ENCODE measurements at places on chromosomes 3 and 15.

DNA sequence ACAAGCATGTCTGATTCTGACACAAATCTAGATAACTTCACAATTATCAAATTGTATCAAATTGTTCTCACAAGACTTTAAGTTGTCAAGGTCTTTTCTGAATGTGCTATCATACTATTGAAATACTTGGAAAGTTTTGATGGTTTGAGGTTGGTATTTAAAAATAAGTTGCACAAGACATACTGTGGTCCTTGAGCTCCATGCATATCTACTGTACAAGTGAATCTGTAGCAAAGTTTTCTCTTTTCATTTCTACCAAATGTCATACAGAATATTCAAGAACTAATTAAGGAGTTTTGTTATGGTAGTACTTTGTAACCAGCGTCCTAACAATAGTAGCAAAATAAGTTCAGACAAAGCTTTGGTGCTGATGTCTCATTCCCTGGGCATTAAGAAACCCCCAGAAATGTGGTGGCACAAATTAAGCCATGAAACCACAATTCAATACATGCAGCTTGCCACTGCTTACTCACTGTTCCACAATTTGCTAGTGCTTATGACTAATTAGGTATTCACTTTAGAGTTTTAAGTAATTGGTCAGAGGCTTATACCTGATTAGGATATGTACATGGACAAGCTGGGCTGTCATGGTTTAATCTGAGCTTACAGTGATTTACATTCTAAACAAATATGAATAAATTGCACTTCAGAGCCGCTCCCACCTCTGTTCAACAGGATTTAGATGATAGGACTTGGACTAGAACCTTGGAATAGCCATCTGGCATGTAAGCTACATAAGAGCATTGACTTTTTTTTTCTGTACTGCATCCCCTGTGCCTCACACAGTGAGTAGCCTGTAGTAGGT, 8.8 kb downstream of the TBC1D23 start:
- peak; percentile 70 for DNase-seq

DNA sequence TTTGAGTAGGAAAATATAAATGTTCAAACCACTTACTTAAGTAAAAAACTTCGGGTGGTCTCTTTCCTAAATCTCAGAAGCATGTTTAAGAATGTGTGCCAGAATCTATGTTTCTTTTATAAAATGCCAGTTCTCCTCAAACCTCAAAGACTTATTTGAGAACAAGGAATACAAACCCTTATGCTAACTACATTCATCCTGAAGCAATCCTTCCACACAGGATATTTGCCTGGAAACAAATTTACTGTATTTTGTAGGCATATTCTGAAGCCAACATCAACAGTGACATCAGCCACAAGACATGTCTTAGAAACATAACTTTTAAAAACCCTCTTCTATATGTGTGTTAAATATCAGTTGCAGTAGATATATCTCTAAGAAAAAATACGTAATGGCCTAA, 1077.0 kb downstream of the ROBO1 start:
- DNase-seq = no peak

- DNase-seq = no peak
These were observed 129.1 kb downstream of the NTRK3 start for GRCh38 chr15:88127432-88127790.

- DNase-seq = peak; percentile 40
These were observed 44.4 kb downstream of the AQP9 start for GRCh38 chr15:58182460-58183163.

- DNase-seq = no peak
These were observed 699.1 kb downstream of the MCTP2 start for GRCh38 chr15:94930441-94930840.

- no peak for DNase-seq
These were observed 4.8 kb upstream of the PCSK6 start for GRCh38 chr15:101494251-101494796.

- no peak for DNase-seq
These were observed 243.9 kb downstream of the TBL1XR1 start for GRCh38 chr3:176953106-176954060.

DNA sequence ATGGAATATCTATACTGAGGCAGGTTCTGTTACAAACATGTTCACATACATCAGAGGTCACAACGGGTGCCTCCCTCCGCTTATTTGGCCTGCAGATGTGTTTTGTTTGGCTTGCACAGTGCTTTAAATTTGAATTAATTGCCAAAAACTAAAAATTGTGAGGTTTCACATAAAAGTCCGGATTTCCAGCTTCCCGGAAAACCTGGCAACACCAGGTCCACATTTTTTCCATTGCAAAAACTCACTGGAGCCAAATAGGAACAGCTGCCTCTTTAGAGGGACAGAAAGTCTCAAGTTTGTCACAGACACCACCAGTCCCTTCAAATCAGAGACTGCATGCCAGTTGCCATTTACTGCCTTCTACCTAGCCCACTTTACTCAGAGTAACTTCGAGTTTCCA, 205.9 kb upstream of the MDFIC2 start:
- no peak for DNase-seq

DNA sequence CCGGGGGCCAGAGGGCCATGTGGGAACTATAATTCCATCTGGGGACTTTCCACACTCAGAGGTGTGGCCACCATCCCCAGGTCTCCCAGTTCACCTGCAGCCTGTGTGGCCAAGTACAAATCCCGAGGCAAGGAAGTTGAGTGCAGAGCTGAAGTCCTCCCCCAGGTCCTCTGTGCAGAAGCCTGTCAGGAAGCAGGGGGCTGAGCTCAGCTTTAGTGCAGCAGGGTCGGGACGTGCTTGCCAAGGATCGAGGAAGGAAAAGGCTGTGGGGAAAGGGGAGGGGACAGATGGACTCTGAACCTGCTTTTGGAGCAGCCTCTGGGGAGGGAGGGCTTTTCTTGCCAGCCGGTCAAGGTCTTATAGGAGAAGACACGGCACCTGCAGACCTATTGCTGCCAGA, 67.7 kb downstream of the CHRNA7 start:
- no peak for DNase-seq

GRCh38 chr3:138492980-138493675, 58.7 kb downstream of the ESYT3 start:
- DNase-seq = no peak

DNA sequence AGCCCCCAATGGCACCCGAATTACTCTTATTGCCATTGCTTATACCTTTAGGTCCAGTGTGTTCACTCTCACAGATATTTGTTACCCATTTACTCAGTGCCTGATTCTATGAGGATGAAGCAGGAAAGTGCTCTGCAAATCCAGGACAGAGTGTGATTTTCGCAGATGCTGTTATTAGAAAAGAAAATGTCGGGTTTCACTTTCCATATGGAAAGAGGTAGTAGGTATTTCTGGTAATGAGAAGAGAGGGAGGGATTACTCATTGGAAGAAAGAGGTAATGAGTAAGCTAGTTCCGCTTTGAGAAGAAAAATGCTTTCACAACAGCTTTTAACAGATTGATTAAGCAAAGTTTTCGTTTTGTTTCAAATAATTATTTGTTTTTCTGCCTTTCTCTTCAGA, 336.3 kb upstream of the CFAP20DC start:
- no peak for DNase-seq

- DNase-seq = no peak
These were observed 20.9 kb downstream of the OSBPL10 start for GRCh38 chr3:31959951-31960792.

DNA sequence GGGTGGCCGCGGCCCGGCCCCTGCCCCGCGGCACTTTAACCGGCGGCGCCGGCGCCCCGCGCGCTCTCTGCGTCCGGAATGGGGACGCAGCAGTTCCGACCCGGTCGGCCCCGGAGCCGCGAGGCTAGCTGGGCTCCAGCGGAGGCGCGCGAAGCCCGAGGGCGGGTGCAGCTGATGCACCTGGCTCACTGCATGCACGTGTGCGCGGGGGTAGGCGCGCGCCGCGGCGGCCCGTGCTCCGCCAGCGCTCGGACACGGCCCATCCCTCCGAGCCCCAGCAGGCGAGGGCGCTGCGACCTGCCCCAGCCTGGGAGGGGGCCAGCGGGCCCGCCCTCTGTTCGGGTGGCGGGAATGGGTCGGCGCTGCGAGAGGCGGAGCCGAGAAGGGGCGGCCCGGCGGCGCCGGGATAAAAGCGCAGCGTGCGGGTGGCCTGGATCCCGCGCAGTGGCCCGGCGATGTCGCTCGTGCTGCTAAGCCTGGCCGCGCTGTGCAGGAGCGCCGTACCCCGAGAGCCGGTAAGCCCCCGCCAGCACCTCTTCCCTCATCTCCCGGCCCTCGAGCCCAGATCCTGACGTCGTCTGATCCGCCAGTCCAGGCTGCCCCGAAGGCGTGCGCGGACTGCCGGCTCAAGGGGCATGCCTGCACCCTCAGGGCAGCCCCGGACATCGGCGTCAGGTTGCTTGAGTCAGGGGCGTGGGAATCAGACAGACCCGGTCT, at the start of the genes CHDH and IL17RB:
CHDH (minus strand) TSS at position 286 of the 717 bp plus-strand sequence. CDS start 22,411 bp downstream, outside the sequence.
IL17RB (plus strand) TSS at position 435 of the 717 bp plus-strand sequence; CDS start at position 456, 21 bp downstream.
- DNase-seq = no peak

GRCh38 chr3:9809615-9810432, at the start of gene TTLL3:
TTLL3 (plus strand) TSS chr3:9810262; CDS start chr3:9810662, 400 bp downstream.
- no peak for DNase-seq

DNA sequence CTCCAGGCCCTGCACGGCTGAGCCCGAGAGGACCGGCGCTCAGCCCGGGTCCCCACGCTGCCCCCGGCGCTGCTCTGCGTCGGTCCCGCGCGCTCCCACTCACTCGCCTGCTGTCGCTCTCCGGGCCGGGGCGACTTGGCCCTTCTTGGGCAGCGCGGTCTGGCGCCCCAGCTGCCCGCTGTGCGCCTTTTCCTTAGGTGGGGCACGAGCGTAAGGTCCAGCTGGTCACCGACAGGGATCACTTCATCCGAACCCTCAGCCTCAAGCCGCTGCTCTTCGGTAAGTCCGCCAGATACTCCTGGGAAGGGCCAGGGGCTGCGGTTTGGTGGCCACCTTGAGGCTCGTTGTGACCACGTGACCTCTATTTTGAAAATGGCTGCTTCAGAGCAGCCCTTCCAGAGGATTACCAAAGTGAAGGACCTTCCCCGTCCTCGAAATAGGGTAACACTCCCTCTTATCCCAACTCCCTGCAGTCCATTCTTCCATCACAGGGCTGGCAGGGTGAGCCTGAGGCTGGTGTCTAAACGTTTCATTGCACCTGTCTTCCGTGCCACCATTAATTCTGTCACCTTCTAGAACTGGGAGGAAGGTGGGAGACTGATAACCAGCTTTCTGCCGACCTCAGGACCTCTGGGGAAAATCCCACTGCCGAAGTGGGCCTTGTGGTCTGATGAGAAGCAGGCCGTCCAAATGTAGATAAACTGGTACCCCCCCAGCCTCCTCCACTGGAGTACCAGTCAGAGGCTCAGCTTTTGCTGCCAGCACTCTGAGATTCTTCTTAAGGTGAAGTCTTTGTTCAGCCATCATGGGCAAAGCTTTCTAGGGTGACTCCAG, 812 bp downstream of the P4HTM start:
- DNase-seq = no peak

GRCh38 chr15:54812383-54812782, 384.4 kb downstream of the RSL24D1 start:
- DNase-seq = no peak

DNA sequence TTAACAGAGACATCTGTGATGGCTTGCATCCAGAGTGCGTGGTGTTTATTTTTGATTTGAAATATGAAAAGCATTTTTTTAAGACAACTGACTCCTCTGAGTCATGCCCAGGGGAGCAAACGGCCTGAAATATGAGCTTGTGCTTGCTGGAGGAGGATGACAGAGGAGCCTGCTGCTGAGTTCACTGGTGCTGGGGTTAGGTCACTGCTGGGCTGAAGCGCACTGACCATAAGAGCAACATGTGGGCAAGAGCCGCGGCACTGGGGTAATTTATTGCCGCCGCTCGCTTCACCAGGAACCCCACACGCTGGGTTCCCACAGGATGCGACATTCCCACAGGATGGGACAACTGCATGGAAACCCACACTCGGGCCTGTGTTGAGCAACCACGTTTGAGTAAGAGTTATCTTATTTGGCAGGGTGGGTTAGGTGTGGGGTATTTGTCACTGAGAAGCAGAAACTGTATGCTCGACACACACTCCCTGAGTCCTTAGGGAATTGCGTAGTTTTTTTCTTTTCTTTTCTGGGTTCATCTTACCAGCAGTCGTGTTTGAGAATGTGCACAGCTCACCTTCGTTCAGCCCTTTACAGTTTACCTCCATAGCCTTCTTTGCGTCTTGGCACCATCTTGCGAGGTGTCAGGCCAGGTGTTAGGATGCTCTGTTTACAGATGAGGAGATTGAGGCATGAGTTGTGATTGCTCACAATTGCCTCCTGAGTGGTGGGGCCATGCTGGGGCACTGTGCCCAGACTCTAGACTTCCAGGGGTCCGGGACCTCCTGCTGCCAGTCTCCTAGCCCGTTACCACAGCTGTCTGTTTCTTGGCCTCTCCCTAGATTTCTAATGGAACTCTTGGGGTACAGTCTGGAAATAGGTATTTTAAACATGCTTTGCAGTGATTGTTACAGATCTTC, 60.4 kb downstream of the SMAD3 start:
- peak; percentile 29 for DNase-seq

Measured in COLO829 (cell line).